ENCODE measurements at places on chromosomes 3 and 15. TPM values are rescaled to one million over a fixed set of nuclear protein-coding genes. Genes with fewer than 3 reads are reported as not detected.

GRCh38 chr3:53719796-53720195 lies 126.4 kb downstream of the CHDH start:
- no peak for DNase-seq

- DNase-seq: no peak
Measured at GRCh38 chr3:148021381-148021780, 612.2 kb downstream of the ZIC1 start.

GRCh38 chr3:97974996-97975395 lies 2.8 kb upstream of the RIOX2 start:
- DNase-seq: no peak

- no peak for DNase-seq
Measured at GRCh38 chr15:63500265-63501250, 3.8 kb upstream of the USP3 start.

GRCh38 chr3:41244620-41245336 lies 45.5 kb downstream of the CTNNB1 start:
- DNase-seq: no peak

DNA sequence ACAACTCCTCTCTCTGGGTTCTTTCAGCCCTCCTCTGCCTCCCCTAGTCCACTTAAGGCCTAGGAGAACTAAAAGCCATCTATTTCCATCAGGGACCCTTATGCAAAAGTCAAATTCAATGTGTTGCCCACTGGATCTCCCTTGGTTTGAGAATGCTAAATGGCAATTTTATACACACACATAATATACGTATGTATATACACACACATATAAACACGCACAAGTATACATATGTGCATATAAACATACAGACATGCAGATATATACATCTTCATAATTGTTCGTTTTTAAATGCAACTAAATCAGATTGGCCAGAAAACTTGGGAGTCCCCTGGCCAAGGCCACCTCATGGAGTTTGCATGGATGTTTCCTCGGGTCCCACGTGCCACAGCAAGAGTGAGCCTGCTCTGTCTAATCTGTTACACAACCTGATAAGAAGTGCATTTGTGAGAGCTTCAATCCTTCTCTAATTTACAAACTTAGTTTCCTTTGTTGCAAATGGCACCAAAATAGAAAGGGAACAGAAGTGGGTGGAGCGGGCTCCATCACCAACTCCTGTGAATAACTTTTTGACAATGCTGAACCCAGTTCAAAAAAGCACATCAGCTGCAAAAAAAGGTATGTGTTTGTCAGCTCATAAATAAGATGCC lies 84.2 kb downstream of the FOXP1 start:
- no peak for DNase-seq

DNA sequence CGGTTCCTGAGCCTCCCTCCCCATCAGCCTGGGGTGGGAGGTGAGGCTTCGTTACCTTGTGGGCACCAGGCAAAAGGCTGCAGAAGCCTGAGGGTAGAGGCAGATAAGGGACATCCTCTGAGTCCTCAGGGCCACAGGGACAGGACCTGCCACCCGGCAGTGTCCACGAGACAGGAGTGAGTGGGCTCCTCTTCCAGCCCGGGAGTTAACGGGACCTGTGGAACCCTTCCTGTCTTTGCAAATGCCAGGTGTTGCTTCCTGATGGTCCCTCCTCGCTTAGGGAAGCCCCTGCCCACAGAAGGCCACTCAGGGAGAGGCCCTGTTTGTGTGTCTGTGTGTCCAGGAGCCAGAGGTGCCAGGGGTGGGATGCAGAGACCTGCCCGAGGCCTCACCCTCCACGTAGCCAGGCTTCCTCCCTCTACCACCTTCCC lies 111.1 kb upstream of the ALDH1A3 start:
- DNase-seq: no peak

- DNase-seq: no peak
Measured at GRCh38 chr3:159584421-159584820, 404.2 kb upstream of the IL12A start.

DNA sequence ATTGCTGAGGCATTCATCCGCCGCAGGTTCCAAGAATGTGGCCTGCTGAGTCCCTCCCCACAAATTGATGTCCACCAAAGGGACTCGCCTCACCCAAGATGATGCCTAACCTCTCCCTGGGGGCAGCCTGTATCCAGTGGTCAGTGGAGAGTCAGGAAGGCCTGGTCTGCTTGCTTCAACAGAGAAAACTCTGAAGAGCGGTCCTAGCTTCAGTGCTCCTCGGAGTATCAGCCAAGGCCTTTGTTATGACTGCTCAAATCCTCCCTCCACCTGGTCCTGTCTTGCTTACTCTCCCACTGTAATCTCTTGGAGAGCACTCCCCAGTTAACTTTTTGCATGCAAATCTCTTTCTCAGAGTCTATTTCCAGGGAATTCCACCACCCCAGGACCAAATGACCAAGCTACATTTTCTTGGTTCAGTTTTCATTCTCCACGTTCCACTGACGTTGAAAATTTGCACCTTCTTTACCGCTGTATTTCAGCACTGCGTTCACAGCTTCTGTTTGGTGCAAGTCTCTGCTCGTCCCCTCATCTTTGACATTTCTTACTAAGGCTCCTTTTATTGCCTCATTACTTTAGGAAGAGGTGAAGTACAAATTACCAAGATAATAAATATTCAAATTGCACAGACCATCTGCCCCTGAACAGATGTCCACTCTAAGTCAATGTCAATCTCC lies 22.3 kb downstream of the CMTM7 start:
- DNase-seq: no peak

DNA sequence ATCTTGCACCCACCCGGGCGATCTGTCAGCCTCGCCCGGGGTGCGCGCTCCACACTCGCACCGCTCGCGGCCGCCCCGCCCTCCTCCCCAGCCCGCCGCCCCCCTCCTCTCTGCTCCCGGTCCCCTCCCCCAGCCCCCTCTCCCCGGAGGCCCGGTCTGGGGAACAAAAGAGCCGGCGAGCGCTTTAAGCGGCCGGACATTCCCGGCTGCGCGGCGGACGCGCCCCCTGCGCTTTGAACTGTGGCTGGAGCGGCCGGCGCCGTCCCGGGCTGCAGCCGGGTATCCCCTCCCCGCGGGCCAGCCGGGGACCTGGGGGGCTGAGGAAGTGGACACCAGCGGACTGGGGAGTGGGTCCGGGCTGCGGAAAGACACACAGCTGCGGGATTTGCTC lies at the start of gene IGDCC3:
TSS of gene IGDCC3 (minus strand) at position 27 of the 391 bp plus-strand sequence. CDS start 214 bp downstream, outside the sequence.
- no peak for DNase-seq

DNA sequence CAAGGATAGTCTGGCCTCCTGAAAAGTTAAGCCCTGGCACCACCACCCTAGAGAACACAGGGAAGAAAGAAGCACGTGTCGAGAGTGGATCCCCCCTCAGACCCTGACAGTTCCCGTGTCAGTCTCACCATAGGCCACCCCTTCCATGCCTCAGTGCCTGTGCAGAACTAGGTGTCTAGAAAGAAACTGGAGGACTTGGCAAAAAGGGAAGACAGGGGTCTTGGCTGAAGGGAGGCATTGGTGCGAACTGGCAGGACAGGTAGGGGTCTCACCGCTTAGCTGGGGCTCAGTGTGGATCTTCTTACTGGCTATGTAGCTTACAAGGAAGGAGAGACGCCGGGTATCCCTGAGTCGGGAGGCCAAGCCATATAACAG lies 518 bp downstream of the QARS1 start:
- DNase-seq: no peak

DNA sequence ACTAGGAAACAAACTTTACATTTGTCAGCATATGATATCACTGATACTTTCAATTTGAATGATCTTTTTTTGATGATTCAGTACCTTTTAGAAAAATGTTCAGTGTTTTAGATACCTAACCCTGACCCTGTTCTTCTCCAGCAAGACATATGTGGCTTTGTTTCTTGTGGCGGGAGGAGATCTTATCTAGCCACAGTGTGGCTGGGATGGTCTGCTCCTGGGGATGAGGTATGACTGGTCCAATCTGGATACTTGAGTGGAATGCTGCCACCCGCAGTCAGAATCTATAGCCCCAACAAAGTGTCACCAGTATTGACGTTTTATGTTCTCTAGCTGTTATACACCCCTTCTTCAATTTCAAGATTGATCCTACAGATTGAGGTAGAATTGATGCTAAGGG lies 439.0 kb upstream of the GOLIM4 start:
- no peak for DNase-seq

GRCh38 chr3:146250449-146251382 lies at the start of gene PLSCR4:
Gene PLSCR4 (minus strand): TSS chr3:146251105. CDS start chr3:146222071, 29,034 bp downstream.
- peak; percentile 7 for DNase-seq

- DNase-seq: no peak
Measured at GRCh38 chr3:128343287-128344051, 123.2 kb downstream of the DNAJB8 start.

GRCh38 chr3:132537297-132537696 lies 59.8 kb upstream of the ACKR4 start:
- no peak for DNase-seq

GRCh38 chr3:158808697-158809096 lies 6.8 kb downstream of the MFSD1 start:
- peak; percentile 30 for DNase-seq

GRCh38 chr15:55742498-55742926 lies 440 bp downstream of the PRTG start:
- peak; percentile 12 for DNase-seq

GRCh38 chr3:12999147-13000140 lies 73.8 kb downstream of the IQSEC1 start:
- DNase-seq: no peak

DNA sequence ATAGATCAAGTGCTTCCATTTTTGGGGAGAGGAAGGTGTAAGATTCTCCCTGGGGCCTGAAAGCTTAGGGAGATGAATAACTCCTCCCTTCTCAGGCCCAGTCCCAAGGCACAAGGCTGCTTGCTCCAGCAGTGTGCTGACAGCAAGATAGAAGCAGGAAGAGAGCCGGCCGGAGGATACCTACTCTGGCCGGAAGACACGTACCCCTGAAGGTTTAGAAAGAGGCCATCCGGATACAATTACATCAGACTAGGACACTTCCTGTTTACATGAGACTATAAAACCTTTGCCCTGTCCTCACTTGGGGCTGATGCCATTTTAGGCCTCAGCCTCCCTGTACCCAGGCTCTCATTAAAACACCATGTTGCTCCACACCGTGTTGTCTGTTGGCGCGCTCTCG lies 329.9 kb downstream of the SV2B start:
- no peak for DNase-seq

GRCh38 chr3:109023167-109023566 lies 69.5 kb upstream of the GUCA1C start:
- DNase-seq: no peak

Gene SLCO2A1
- not detected for total RNA-seq

Gene STX19
- total RNA-seq: not detected

Gene CFAP100
- not detected for total RNA-seq

Gene SEMA5B
- total RNA-seq: not detected

Gene C2CD4A
- 1.8 TPM for total RNA-seq

Gene UPK1B
- not detected for total RNA-seq

Gene ARHGEF26
- 0.32 TPM for total RNA-seq

Gene NR1I2
- 0.17 TPM for total RNA-seq

Gene GLT8D1
- total RNA-seq: 38.3 TPM

Measured in activated T-cell treated with anti-CD3 and anti-CD28 coated beads, Interleukin-2, amount 50 U/mL, for 72 hours (primary cell).